ENCODE measurements at places on chromosomes 12 and 14.

DNA sequence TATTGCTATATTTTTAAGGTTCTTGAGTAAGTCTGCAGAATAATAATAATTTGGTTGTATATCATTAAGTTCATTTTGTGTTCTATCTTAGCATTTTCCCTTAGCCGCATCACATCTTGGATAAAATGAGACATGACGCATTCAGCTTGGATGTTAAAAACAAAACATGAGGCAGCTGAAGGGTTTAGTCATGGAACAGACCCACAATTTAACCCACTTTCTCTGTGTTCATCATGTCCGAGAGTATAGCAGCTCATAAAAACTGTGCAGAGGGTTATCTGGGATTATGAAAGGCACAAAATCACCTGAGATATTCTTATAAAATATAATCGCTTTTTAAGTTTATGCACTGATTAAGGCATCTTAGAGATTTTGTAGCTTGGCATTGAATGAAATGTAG is 219.3 kb downstream of the TRHDE start:
- DNase-seq: no peak

DNA sequence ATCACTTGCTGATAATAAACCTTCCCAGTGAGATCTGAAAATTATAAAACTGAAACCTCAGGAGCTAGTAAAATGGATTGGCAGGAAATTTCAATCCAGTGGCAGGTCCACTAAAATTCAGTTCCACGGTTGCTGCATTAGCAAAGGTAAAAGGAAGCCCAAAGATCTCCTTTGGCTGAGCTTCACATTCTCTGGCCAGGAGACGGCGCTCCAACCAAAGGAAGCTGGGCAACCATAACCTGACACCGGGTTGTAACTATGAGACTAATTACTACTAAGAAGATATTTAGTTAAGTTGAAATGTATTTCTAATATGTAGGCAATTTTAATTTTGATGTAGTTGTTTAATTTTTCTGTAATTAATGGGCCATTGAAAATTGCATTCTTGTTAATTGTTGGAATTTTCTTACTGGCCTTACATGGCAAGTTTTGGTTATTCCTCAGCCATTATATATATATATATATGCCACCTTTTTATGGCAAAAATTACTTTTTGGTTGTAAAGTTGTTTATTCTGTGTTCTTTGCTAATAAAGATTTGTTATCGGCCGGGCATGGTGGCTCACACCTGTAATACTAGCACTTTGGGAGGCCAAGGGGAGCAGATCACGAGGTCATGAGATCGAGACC is 17.0 kb downstream of the OR8S1 start:
- DNase-seq: no peak

- DNase-seq: no peak
Measured at GRCh38 chr12:32561931-32562341, 117.2 kb upstream of the DNM1L start.

GRCh38 chr12:107844312-107844921 is 69.9 kb downstream of the ASCL4 start:
- no peak for DNase-seq

- no peak for DNase-seq
Measured at GRCh38 chr14:78721756-78722480, 551.7 kb downstream of the NRXN3 start.

- DNase-seq: no peak
Measured at GRCh38 chr14:69356903-69357543, 41.1 kb downstream of the ERH start.

DNA sequence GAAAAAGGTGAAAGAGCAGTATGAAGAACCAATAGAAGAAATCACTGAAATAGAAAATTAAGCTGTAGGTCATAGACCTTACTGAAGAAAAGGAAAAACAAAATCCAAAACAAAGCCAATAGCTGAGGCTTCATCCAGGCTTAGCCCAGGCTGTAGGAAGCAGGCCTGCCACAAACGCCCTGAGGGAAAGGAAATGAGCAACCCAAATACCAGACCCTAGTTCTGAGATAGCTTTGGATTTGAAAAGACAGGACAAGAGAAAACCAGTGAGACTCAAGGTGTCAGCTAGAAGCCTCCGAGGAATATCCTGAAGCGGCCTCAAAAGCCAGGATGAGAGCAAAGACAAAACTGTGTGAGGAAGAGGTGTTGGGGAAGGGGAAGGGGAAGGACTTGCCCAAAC is 79.2 kb downstream of the FERMT2 start:
- DNase-seq: no peak

DNA sequence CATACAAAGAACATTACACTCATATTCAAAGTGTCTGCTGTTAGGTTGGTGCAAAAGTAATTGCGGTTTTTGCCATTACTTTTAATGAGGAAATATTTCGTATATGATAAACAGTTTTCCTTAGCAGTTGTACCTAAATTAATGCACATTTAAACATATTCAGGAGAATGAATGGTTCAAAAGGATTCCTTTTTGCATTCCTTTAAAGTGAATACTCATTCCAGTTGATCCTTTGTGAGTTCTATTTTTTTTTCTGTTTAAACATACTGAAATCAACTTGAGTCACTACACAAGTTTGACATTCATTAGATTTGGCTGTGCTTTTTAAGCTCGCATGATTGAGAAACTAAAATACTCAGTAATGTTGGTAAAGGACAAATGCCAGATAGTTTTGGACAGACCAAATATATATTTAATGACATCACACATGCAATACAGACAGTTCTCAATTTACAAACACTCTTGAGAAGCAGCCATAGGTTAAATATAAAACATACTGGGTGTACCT is 13.8 kb upstream of the SLC38A2 start:
- DNase-seq: no peak

DNA sequence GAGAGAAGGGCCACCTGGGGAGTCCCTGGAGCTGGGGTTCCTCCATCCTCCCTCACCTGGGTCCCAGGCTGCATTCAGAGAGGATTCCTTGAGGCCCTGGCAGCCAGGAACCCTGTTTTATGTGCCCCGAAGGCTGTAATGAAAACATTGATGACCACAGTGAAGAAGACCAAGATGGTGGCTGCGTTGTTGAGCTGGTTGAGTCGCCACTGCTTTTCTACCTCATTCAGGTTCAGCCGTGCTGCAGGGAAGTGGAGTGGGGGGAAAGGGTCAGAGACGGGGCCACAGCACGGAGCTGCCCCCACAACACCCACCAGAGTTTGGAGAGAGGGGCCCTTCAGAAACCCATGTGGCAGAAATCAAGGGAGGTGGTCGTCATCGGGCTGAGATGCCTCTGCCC is 98.1 kb downstream of the NINJ2 start:
- DNase-seq: no peak

GRCh38 chr12:100128512-100128908 is 14.2 kb downstream of the BLTP3B start:
- DNase-seq: no peak

GRCh38 chr12:98227162-98227561 is 288.2 kb upstream of the TMPO start:
- no peak for DNase-seq

DNA sequence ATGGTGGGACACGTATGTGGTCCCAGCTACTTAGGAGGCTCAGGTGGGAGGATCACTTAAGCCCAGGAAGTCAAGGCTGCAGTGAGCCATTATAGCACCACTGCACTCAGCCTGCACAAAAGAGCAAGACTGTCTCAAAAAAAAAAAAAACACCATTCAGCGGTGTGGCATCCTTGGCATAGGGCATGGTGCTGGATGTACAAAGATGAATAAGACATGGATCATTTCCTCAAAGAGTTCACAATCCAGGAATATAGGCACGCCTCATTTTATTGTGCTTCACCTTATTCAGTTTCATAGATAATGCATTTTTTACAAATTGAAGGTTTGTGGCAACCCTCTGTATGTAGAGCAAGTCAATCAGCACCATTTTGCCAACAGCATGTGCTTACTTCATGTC is 6.4 kb downstream of the CINP start:
- DNase-seq: no peak

GRCh38 chr14:25006961-25007795 is 42.8 kb downstream of the STXBP6 start:
- no peak for DNase-seq

Data from T-helper 17 cell (primary cell).